ENCODE measurements at places on chromosomes 16 and 17.

DNA sequence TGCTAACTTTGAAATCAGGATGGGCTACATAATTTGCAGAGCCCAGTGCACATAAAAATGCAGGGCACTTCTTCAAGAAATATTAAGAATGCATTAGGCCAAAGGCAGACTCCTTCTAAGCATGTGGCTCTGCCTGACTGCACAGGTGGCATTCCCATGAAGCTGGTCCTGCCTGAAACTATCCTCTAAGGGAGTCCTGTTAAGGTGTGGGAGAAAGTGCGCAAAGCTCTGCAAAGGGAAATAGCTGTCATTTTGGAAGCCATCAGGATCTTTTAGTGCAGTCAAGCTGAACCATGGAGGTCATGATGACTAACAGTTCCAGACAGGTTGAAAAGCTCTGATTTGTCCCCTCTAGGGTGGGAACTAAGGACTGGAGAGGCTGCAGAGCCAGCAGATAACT is 41.9 kb upstream of the CRHR1 start:
- DNase-seq = no peak

DNA sequence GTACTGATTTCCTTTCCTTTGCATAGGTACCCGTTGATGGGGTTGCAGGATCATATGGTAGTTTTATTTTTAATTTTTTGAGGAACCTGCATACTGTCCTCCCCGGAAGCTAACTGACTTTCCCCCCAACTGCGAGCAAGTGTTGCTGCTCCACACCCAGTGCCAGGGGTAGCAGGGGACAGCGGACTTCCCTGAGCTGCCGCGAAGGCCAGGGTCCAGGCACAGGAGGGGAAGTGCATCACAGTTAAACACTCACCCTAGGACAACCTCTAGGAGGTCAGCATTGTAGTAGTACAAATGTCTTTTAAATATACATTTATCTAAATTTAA is 201.7 kb downstream of the NPIPB11 start:
- no peak for DNase-seq

GRCh38 chr16:82263521-82264143 is 93.6 kb upstream of the MPHOSPH6 start:
- peak; percentile 48 for DNase-seq

DNA sequence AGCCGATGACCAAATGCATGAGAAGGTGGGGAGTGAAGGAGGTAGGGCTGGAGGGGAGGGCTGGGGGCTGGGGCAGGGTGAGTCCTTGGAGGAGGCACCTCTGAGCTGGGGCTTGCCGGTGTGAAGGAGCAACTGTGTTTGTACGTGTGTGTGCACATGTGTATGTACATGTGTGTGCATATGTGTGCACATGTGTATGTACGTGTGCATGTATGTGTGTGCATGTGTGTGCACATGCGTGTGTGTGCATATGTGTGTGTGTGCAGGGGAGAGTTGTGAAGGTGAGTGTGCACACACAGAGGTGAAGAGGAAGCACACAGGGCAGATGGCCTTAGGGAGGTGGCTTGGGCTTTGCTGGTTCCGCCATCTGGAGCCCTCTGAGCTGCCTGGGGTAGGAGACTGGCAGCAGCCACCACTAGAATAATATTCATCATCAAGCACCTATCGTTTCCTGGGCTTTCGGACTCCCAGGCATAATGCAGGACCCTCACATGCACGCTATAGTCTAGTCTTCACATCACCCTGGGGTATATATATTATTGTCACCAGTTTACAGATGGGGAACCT is 120.9 kb upstream of the CDC42EP4 start:
- no peak for DNase-seq

GRCh38 chr17:13462146-13462545 is 139.6 kb downstream of the HS3ST3A1 start:
- peak; percentile 68 for DNase-seq

DNA sequence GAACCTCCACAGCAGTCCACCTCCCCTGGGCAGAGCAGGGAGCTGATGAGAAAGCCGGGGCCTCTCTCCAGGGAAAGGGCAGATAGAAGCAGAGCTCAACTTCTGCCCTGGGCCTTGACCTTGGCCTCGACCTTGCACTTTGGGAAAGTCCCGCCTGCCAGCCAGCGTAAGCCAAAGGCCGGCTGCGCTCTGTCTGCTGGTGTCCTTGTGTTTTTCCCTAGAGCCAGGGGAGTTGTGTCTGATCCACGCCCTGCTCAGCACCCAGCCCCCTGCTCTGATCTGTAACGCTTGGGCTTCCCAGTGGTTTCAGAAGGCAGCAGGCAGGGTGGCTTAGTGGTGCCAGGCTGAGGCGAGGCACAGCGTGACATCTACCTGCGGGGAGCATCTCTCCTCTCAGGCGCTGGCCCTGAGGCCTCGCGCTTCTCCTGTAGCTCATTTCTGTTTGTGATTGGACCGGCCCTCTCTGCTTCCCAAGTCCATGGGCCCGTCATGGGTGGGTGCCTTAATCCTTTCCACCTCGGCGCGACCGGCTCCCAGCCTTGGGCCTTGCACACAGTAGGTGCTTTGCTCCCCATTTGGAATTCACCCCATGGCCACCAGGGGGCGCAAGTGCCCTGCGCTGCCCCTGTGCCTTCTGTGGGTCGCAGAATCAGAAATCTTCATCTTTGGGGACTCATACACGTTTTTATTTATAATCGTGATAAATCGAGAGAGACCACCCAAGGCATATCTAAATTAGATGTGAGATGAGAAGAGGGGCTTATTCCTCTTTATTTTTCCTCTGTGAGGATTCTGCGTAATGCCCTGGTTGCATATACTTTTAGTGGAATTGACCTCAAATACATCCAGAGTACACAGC is 24.2 kb downstream of the SGSH start:
- no peak for DNase-seq

Data from fibroblast of skin of abdomen (primary cell).